ENCODE measurements at places on chromosomes 7 and 10.

DNA sequence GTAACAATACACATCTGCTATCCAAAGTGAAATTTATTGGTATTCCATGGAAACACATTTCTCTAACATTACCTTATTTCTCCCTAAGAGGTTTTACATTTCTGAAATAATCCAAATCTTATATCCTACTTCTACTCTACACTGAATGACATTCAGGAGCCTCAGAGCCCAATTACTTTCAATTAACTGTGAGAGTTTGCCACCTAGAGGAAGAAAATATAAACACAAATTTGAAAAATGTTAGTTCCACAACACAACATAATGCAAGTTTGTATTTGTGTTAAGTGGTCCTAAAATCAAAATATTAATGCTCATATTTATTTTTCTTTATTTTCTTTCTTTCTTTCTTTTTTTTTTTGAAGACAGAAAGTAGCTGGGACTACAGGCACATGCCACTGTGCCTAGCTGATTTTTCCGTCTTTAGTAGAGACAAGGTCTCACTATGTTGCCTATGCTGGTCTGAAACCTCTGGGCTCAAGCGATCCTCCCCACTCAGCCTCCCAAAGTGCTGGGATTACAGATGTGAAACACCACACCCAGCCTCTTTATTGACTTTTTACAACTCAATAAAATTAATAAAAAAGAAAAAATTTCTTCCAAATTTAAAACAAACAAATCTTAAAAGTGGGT lies 46.0 kb downstream of the ATAD1 start:
- DNase-seq: no peak

GRCh38 chr7:44216521-44217222 lies 15.9 kb downstream of the YKT6 start:
- no peak for DNase-seq

DNA sequence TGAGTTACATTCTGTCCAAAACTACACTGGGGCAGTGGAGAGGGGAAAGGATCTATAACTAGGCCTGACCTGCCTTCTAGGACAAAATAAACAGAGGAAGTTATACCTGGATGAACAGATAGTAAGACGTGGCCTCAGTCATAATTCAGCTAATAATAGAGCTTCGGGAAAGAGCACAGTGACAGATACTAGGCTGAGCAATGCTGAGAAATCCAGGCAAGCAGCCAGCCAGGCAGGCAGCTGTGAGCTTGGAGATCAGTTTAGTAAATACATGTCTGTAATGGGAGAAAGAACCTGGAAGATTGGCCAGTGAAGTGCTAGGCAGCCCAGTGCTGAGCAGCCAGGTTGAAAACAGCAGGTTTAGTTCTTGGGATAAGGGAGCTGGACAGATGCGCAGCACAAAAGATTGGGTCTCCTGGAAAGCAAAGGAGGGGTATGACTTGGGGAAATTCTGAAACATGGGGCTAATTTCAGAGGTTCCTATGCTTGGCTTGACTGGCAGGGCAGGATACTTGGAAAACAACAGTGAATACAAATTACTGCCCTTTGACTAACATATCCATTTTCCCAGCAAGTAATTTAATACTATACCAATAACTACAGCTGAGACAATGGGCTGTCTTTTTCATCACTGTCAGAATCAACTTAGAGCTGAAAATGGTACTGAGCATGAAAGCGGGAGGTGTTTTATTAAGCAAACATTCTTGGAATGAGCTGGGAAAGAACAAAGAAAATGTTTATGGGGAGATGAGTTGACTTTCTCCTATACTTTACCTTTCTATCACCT lies 140.8 kb downstream of the DGKB start:
- peak; percentile 97 for DNase-seq

DNA sequence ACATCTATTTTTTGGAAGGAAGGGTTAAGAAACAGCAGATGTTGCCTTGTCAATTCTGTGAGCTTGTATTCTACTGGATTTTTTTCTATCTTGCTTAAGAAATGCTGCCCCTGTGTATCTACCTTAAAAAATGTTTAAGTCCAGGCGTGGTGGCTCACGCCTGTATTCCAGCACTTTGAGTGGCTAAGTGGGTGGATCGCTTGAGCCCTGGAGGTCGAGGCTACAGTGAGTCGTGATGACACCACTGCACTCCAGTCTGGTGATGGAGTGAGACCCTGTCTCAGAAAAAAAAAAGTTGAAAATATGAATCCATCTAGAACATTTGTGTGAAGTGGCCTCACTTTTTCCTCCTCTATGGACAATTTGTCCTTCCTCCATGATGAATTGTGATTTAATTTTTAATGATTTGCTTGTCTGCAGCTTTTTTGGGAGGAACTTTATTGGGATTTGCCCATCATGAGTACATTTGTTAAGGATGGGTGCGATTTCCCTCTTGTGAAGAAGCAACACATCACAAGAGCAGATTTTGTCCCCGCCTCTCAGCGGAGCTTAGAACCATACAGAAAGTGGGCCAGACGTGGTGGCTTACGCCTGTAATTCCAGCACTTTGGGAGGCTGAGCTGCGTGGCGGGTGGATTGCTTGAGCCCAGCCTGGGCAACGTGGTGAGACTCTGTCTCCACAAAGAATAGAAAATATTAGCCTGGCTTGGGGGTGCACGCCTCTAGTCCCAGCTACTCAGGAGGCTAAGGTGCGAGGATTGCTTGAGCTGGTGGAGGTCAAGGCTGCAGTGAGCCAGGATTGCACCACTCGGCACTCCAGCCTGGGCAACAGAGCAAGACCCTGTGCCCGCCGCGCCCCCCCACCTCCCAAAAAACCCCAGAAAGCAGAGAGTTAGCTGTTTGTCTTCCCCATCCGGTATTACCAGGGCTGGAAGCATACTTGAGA lies 57.7 kb downstream of the DNAJB6 start:
- DNase-seq: no peak

Data from NCI-H1417 (cell line).